ENCODE measurements at places on chromosomes 2 and 18. TPM values are rescaled to one million over a fixed set of nuclear protein-coding genes. Genes with fewer than 3 reads are reported as not detected.

MAP3K19 gene
- total RNA-seq, result not detected

SERPINB3 gene
- total RNA-seq, result not detected

SEMA4C gene
- total RNA-seq, result 19.8 TPM

ANKRD30B gene
- under 0.01 TPM for total RNA-seq

DNA sequence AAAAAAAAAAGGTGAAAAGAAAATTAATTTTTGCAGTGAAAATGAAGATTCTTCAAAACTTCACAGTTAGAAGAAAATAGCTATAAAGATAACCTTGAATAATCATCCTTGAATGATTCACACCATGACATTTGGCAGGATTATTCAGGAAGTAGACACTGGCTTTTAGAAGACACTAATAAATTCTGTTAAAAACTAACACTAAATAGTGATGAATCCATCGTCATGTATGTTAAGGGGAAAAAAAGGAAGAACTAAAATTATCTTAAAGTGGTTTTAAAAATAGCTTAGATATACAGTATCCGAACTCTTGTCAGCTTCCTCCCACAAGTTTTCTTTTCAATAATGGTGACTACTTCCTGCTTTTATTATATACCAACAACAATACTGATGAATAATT is 10.2 kb downstream of the USP37 start:
- DNase-seq, result no peak

DNA sequence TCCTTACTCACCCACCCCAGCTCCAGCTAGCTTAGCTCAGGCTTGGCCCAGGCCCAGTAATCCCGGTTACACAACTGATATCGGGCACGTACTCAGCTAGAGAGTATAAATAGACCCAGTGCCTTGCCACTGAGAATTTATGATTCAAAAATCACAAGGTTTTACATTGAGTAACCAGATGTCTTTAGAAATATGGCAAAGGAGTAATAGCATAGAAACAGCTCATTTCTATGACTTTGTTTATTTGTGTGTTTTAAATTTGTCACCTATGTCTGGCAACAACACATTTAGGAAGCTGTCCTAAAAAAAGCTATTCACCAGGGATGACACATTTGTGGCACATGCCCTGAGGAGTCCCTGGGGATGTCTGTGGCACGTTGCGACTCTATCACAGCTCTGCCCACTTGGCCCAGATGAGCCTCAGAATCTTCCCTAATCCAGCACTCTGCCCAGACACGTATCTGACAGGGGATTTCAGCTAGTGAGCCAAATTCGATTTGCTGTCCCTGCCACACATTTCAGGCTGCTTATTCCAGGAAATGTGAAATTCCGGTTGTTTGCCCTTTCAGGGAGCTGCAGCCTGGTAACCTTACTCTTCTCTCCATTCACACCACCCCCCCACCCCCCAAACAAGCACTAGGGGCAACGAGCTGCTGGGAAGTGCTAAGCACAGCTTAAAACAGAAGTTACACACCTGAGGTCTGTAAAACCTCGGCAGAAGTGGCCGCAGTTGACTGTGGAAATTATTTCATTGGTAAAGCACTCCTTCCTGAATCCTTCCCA is 85.4 kb upstream of the ZCCHC2 start:
- DNase-seq, result peak; percentile 45

DNA sequence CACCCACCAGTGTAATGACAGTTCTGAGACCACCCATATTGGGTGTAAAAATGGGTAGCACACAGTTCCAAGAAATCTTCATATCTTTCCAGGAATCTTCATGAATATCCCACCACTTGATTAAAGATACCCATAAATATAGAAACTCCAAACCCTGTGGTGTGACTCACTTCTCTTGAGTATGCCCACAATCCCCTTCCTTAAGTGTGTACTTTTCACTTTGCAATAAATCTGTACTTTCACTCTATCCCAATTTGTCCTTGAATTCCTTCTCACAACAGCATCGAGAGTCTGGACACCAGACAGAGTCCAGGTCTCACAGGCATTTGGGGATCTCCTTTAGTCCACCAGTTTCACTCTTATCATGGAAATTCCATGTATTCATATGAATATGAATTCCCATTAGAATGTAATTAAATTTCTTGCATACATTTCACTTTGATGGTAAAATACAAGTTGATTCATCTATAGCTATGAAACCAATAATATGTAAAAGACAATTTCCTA is 287.0 kb upstream of the SESTD1 start:
- DNase-seq, result no peak

DNA sequence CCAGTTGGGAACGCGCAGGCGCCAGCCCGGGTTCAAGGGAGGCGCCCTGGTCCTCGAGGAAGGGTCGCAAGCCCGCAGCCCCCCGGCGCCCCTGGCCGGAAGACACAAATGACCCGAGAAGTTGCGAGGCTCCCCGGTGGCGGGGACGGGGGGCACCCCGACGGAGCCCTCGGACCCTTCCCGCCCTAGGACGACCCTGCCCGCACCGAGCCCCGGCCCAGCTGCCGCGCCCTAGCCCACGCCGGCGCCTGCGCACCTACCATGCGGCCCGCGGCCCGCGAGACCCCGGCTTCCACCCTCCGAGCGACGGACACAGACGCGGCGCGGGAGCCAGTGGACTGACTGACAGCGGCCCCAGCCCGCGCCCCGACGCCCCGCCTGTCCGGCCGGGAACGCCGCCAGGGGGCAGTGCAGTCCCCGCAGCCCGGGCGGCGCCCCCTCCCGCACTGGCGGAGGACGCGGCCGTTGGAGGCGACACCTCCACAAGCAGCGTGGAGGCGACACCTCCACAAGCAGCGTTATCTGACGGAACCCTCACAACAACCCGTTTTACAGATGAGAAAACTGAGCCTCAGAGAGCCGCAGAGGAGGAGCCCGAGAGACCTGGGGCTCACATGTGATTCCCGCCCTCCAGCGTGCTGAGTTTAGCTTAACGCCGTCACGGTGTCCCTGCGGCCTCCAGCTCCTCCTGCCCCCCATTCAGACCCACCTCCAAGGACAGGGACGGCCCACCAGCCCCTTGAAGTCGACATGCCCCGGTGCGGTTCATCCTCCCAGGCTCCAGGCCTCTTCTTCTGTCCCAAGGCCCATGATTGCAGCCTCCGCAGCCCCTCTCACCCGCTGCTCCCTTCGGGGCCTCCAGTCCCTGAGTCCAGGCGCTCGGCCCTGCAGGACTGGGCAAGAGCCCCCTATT is at the start of gene NMUR1:
TSS of gene NMUR1 (minus strand) at position 347 of the 913 bp plus-strand sequence. CDS start at position 263, 84 bp downstream.
- DNase-seq, result no peak

DNA sequence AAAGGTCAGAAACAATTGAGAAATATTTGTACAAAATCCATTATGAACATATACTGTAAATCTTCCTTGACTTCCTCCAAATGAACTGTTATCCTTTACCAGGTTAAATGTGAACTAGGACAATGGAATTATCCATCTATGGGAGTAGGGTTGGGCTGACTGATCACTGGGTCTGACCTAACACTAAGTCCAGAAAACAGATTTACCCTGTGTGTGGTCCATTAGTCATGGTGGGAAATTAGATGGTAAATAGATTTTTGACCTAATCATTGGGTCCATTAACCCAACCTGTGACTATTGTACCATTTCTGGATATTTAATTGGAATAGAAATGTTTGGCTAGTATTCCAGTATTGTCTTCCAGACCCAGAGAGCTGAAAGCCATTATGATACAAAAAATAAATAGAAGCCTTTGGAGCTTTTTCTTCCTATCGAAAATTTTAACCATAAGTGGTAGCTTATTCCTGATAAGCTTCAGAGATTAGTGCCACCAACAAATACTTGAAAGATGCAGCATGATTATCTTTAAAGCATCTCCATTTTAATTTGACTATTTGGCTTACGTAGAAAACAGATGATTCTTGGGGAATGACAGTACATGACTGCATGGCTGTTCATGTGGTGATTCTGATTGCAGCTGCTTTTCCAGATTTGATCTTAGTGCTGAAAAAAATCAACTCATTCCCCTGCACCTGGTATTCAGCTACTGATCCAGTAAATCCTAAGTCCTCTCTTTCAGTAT is 703.2 kb upstream of the FSHR start:
- DNase-seq, result no peak

DNA sequence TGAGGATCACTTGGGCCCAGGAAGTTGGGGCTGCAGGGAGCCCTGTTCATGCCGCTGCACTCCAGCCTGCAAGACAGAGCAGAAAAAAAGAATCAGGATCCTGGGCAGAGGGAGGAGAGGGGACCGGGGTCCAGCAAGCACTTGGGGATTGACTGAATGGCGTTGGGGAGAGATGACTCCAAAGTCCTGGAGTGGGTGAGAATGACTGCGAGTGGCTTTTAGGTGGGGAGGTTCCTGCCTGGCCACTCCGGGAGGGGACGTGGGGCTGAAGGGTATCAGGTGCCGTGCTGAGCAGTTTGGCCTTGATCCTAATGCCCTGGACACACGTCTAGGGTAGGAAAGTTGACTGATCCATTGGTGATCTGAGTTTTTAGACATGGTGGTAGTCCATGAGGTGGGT is 3.5 kb upstream of the NFATC1 start:
- DNase-seq, result no peak

DNA sequence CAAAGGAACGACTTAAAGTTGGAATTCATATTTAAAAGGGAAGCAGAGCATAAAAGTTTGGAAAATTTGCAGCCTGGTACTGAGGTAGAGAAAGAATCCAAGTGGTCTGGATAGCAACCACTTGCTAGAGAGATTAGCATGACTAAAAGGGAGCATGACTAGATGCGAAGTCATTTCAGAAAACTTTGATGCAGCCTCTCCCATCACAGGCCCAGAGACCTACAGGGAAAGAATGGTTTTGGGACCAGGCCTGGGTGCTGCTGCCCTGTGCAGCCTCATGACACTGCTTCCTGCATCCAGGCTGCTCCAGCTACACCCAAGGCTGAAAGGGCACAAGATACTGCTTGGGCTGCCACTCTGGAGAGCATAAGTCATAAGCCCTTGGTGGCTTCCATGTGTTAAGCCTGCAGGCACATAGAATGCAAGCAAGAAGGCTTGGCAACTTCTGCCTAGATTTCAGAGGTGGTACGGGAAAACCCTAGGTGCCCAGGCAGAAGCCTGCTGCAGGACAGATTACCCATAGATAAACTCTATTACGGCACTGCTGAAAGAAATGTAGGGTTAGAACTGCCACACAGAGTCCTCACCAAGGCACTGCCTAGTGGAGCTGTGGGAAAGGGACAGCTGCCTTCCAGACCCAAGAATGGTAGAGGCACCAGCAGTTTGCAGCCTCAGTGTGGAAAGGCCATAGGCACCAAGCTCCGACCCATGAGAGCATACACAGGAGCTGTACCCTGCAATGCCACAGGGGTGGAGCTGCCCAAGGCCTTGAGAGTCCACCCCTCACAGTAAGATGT is 12.6 kb upstream of the CHN1 start:
- no peak for DNase-seq

GRCh38 chr2:143907801-143908200 is 612.1 kb downstream of the ZEB2 start:
- no peak for DNase-seq

- DNase-seq, result peak; percentile 12
These were observed 259.3 kb downstream of the PTGR3 start for GRCh38 chr18:74949611-74950010.

GRCh38 chr2:70330476-70330875 is 28.6 kb upstream of the FAM136A start:
- DNase-seq, result no peak

DNA sequence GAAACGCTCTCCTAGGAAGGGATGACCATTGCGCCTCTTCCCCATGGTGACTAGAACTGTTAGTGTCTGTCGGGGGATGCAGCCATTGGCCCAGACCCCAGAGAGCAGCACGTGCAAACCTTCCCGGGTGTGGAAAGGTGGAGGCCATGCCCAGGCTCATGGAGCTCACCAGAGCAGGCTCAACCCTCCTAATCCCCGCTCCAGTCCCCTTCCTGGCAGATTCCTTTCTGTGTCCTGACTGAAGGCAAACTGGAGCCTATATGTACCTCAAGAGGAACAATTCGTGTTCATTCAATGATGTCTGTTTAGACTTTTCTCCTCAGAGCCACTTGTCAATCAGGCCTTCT is 94.4 kb downstream of the RHOB start:
- DNase-seq, result no peak

Measured in fibroblast of lung (primary cell).